ENCODE measurements at places on chromosomes 2 and 18.

- no peak for DNase-seq
Observed at GRCh38 chr2:223180463-223180862, 128.5 kb downstream of the KCNE4 start.

DNA sequence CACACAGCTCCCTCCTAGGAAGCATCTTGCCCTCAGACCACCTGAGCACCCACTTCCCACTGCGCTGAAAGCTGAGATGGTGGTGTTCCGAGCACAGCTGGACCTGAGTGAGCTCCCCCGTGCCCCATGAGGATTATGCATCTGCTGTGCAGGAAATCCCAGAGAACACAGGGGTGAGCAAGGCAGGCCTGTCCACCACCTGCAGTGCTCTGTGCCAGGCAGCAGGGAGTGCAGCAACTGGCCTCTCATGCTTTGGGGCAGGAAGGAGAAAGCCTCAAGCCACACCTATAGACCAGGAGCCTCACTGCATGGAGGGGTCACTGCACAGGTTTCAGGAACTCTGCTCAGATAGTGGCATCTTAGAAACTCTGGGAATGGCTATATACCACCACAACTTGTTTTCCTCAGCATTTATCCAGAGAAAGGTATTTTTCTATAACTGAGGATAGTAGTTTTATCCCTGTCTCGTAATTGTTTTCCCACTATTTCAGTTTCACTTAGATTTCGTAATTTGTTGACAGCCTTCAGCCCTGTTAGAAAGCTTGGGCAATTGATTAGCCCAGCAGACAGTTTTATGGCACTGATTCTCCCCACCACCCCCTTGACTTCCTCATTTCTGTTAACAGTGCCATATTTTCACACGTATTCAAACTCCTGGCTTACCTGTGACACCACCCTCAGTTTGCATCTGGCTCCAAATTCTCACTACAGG is 144.3 kb upstream of the DAPL1 start:
- DNase-seq, result no peak

GRCh38 chr18:58502628-58503027 is 126.3 kb downstream of the ALPK2 start:
- DNase-seq, result peak; percentile 56

GRCh38 chr18:48539406-48540250 is 797 bp downstream of the CTIF start:
- peak; percentile 38 for DNase-seq

GRCh38 chr2:207241198-207241597 is 75.5 kb upstream of the KLF7 start:
- no peak for DNase-seq

GRCh38 chr2:198664321-198664720 is 793.4 kb downstream of the SATB2 start:
- DNase-seq, result no peak
